ENCODE measurements at places on chromosomes 11 and 22.

DNA sequence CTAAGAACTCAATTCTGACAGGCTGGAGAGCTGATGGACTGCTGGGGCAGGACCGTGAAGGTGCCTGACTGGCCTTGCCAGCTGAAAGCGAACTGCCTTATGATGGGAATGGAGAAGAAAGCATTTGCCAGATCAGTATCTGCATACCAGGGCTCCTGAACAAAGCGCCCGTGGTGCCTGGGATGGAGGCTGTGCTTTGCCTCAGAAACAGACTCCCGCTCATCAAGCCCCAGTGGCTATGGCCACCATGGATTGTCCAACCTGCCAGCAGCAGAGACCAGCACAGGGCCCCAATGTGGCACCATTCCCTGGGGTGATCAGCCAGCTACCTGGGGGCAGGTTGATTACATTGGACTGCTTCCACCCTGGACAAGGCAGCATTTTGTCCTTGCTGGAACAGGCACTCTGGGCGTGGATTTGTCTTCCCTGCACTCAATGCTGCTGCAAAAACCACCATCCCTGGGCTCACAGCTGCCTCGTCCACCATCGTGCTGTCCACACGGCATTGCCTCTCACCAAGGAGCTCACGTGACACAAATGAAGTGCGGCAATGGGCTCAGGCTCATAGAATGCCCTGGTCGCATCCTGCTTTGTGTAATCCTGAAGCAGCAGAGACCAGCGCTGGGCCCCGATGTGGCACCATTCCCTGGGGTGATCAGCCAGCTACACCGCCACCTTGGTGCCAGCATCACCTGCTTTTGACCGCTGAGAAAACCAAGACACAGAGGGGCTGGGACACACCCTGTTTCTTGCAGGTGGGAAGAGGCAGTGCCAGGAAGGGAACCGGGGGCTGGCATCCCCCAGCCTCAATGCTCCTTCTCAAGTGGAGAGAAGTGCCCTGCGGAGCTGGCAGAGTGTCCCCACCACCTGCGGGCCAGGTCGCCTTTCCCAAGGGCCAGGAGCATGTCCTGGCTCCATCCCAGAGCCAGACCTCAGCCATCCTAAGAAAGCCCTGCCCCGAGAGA, 1367.5 kb downstream of the BRD1 start:
- no peaks in the 10 kb centered on the region for H3K36me3 ChIP-seq
- no peaks in the 10 kb centered on the region for H3K27me3 ChIP-seq
- H3K4me1 ChIP-seq = no peaks in the 10 kb centered on the region
- H3K4me3 ChIP-seq = no peak overlapping the region

DNA sequence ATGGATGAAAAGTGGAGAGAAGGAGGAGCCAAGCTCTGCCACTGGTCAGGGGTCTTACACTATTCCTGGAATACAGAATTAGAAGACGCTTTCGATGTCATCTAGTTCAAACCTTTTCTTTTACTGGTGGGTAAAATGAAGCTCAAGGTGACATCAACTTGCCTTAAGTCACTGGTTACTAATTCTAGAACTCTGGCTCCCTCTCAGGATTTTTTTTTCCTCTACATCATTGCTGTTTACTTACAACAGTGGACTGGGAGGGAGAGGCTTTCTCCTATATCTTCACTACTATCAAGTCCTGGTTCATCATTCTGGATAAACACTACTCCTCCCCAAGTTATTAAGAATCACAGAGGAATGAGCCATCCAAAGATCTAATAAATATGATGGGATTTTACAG, 82.9 kb downstream of the ETS1 start:
- no peaks in the 10 kb centered on the region for H3K27me3 ChIP-seq
- H3K36me3 ChIP-seq = peaks cover 11% of the 10 kb centered on the region
- no peak for DNase-seq
- H3K27ac ChIP-seq = peak overlapping the region; percentile 96

- peak; percentile 93 for DNase-seq
- no peak overlapping the region for H3K4me3 ChIP-seq
- H3K4me1 ChIP-seq = peaks cover 10% of the 10 kb centered on the region
- H3K27me3 ChIP-seq = no peaks in the 10 kb centered on the region
These were observed 3.9 kb upstream of the CRY2 start for GRCh38 chr11:45843158-45843924.

GRCh38 chr22:42436404-42436803, 4.2 kb upstream of the NFAM1 start:
- no peak overlapping the region for H3K4me3 ChIP-seq
- H3K27me3 ChIP-seq = peaks cover 48% of the 10 kb centered on the region

GRCh38 chr11:108009497-108010370, 1.0 kb downstream of the CUL5 start:
- H3K36me3 ChIP-seq = no peaks in the 10 kb centered on the region
- peak; percentile 56 for DNase-seq
- peak overlapping the region; percentile 99 for H3K4me3 ChIP-seq

DNA sequence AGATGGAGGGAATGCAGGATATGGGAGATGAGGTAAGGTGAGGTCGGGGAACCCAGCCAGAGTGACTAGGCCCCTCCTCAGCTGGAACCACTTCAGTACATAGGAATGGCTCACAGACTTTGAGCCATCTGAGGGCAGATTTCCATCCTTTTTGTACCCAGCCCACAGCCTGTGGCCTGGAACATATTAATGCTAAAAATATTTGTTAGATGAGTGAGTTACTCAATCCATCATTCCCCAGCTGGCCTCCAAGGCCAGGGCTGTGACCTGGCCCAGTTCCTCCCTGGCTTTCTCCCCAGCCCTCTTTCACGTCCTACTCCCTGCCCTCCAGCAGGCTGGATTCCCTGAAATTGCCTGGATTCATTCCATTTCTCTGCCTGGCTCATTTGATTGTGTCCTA, 57.2 kb upstream of the PRDM11 start:
- H3K36me3 ChIP-seq = no peaks in the 10 kb centered on the region
- peak overlapping the region; percentile 81 for H3K27ac ChIP-seq
- H3K4me3 ChIP-seq = no peak overlapping the region
- peaks cover 51% of the 10 kb centered on the region for H3K4me1 ChIP-seq
- no peaks in the 10 kb centered on the region for H3K27me3 ChIP-seq

GRCh38 chr11:68659158-68659921, 25.0 kb upstream of the GAL start:
- H3K27ac ChIP-seq = peak overlapping the region; percentile 17
- peak; percentile 99 for DNase-seq
- H3K4me3 ChIP-seq = peak overlapping the region; percentile 14

DNA sequence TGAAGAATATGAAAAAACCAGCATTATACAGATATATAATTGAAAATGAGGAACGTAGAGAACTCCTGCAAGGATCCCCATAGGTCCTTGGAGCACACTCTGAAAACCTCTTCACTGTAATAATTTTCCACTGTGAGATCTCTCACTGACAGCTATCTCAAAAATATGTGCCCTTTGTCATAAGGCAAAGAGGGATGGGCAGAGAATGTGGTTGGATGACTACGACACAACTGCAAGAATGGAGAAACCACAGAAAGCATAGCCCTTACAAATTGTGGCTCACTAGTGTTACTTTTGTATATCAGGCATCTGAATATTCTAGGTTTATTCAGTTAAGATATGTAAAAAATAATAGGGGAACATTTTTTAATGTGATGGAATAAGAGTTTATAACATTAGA, 7.9 kb upstream of the CTSC start:
- H3K4me1 ChIP-seq = peaks cover 16% of the 10 kb centered on the region
- no peaks in the 10 kb centered on the region for H3K36me3 ChIP-seq
- H3K27me3 ChIP-seq = no peaks in the 10 kb centered on the region
- H3K27ac ChIP-seq = peak overlapping the region; percentile 21
- peak; percentile 69 for DNase-seq
